Fibroblast of pulmonary artery (primary cell): ENCODE measurements at places on chromosomes 11 and 22.

- no peak for DNase-seq
Observed at GRCh38 chr11:84671325-84671999, 955.7 kb downstream of the DLG2 start.

- DNase-seq = peak; percentile 27
Observed at GRCh38 chr22:21807544-21808529, 59.6 kb downstream of the MAPK1 start.

DNA sequence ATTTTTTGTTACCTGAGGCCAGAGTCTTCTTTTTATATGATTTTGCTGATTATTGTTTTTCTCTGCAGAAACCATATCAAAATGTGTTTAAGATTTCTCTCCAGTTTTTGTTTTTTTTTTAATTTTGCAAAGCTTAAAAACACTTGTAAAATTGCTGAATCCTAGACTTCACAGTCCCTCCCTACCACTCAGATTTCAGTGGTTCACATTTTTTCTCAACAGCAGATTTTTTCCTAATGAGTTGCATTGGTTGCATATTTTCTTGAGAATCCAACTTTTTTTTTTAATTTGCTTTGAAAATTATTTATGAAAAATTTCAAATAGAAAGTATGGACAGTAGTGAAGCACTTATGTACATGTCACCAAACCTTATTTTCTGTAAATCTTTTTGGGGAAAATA is 5.8 kb downstream of the ARL14EP start:
- DNase-seq = peak; percentile 18

DNA sequence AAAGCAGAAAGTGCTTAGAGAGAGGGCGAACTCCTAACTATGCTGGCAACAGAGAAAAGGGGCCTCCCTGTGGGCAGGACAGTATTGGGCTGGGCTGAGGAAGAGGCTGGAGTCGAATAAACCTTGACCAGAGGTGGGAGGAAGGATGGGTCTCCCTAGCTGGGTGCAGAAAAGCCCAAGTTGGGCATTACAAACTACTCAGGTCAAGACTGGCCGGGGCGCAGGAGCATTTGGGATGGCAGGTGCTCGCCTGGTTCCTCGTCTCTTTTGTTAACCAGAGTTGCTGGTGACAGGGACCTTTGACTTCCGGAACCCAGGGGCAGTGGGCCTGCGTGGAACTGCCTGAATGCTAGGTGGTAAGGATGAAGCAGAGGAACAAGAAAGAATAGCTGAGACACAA is 80.3 kb upstream of the SHISAL1 start:
- DNase-seq = no peak
